Effector CD4-positive, alpha-beta T cell (primary cell): ENCODE measurements at places on chromosomes 13 and 19.
A peak's percentile ranks its signal among the peaks of the same experiment; 100 is the strongest.

DNA sequence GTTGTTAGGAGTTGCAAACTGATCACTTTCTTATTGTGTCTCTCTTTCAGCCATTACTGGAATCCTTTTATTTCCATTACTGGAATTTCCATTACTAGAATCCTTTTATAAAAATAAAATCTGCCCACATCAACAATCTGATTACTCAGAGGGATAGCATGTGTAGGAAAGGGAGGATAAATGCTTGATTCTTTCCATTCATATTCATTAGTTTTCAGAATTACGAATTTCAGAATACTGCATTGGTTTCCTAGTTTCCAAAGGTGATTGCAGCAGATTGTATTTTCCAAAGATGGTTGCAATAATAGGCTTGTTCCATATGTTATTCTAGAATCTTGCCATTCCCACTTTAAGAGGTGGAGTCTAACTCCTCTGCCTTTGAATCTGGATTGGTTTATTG lies 37.1 kb downstream of the ZNF146 start:
- no peak for DNase-seq

DNA sequence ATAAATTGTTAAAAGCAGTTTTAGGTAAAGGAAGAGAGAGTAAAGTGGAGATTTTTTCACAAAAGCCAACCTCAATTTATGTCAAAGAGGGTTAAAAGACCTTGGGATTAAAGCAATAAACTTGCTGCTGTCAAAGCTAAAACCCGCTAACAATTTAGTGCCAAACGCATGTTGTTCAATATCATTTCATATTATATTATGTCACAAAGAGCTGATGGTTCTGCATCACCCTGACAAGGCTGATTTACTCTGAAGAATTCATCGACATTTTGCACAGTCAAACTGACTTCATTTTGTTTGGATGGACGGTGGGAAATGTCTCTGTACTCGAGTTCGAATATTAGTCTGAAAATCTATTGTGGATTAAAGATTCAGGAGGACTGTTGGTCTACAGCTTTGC lies 315.8 kb upstream of the TSHZ3 start:
- DNase-seq, result no peak

- DNase-seq, result no peak
These were observed 245.2 kb downstream of the DNAJC15 start for GRCh38 chr13:43268632-43269031.

GRCh38 chr13:41811588-41812021 lies 149.3 kb downstream of the VWA8 start:
- DNase-seq, result no peak

DNA sequence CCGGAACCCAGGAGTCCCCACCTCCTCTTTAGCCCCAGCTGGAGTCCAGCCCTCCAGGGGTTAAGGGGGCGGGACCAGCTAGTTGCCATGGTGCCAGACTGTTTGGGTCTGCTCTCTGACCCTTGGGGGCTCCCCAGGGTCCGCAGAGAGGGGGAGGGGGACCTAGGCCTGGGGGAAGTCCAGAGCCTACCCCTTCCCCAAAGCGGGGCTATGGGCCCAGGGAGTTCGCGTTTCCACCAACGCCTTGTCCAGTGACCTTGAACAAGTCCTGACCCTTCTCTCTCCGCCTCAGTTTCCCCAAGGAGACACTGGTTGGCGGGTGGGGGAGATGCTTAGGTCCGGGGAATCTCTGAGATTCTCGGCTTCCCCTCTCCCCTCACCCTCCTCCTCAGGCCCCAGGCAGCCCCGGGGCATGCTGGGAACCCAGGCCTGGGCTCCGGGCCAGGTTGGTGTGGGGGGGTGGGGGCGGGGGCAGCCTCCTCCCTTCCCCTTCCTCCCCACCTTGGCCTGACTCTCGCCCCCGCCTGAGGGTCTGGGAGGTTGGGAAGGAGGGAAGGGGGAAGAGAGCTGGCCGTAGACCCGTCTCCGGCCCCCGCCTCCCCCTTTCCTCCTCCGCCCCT lies 2.6 kb upstream of the SPACA6 start:
- DNase-seq, result peak; percentile 60

- no peak for DNase-seq
These were observed 497.8 kb downstream of the FOXO1 start for GRCh38 chr13:40168425-40169166.

- DNase-seq, result peak; percentile 58
These were observed 53.8 kb downstream of the EPS15L1 start for GRCh38 chr19:16417660-16418596.

GRCh38 chr13:27632214-27632613 lies 10.5 kb downstream of the POLR1D start:
- no peak for DNase-seq

- no peak for DNase-seq
These were observed 534.1 kb downstream of the PCDH17 start for GRCh38 chr13:58165617-58166016.

DNA sequence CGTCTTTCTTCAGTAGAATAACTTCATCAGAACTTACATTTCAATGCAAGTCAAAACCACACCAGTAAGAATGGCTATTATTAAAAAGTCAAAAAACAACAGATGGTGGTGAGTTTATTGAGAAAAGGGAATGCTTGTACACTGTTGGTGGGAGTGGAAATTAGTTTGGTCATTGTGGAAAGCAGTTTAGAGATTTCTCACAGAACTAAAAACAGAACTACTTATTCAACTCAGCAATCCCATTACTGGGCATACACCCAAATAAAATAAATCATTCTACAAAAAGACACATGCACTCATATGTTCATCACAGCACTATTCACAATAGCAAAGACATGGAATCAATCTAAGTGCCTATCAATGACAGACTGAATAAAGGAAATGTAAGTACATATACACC lies 231.2 kb downstream of the NHLRC3 start:
- DNase-seq, result no peak

DNA sequence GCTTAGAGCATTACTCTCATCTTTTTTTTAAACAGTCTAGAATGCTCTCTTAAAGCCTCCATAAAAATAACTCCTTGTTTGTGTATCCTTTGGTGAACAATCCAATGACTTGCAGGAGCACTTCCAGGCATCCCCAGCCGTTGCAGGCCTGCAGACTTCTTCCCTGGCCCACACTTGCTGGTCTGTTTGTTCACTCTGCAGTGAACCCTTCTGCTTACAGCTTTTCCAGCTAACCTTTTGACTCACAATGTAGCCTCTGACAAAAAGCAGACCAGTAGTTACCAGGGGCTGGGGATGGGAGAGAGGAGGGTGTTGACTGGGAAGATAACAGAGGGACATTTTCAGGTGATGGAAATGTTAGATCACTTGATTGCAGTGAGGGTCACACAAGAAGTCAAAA lies 9.1 kb downstream of the GPR42 start:
- DNase-seq, result no peak

- no peak for DNase-seq
These were observed 117.2 kb downstream of the IRS2 start for GRCh38 chr13:109669234-109669612.

- no peak for DNase-seq
These were observed 2.8 kb downstream of the SEMA6B start for GRCh38 chr19:4556597-4557127.
